ENCODE measurements at places on chromosomes 16 and 17.

GRCh38 chr16:55078699-55079410 lies 148.2 kb downstream of the IRX5 start:
- DNase-seq = no peak

DNA sequence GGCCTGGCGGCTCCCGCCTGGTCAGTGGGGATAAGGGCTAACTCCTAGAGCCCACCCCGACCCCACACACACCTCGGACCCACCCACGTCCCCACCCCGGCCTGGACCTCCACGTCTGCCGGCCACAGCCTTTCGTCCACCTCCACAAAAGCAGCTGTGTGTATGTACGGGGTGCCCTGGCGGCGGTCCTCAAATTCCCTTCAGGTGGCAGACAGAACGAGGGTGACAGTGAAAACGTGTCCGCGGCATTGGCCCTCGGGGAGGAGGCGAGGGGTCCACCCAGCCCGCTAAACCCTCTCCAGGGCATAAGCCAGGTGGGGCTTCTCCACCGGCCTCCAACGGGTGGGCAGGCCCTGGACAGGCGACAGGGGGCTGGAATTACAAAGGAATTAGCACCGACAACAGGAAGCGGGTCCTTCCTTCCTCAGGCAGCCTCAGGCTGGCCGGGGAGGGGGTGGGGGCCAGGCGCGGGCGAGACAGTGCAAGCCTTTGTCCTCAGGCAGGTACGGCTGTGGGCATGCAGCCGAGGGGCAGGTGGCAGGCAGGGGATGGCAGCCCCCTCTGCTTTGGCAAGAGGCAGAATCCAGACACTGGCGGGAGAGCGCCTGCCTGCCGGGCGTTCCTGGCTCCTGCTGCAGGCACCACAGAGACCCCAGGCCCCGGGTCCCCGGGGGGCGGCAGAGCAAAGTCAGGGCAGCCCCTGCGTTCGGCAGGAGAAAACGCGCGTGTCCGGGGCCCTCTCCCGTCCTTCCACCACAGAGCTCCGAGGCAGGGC lies 12.3 kb upstream of the PITPNA start:
- no peak for DNase-seq

- no peak for DNase-seq
These were observed 10.0 kb downstream of the PITPNC1 start for GRCh38 chr17:67386965-67387551.

- no peak for DNase-seq
These were observed 2.3 kb downstream of the DLG4 start for GRCh38 chr17:7217113-7217987.

Data from vagina (tissue), 2 donors.